ENCODE measurements at places on chromosomes 13 and 19.

DNA sequence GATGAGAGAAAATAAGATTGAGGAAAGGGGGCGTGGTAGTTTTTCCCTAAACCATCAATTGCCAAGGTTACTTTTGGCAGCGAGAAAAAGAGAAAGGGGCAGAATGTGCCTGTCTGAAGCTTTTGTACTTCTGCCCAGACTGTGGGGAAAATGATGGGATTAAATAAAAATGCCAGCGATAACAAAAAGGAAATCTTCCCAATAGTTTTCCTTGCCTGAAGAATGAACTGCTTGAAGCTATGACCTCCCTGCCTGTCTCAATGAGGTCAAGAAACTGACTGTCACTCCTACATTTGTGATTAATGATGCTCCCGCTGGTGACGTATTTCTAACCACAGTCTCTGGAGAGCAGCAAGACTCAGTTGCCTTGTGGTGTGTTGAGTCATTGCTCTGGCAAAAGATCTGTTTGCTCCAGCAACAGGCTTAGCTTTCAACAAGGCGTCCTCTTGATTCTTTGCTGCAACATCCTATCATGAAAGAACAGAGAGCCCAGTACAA, 1051.5 kb downstream of the DIAPH3 start:
- no peak for DNase-seq

- DNase-seq: no peak
These were observed at the start of gene HSD17B14 for GRCh38 chr19:48836089-48837017. TSS of gene HSD17B14 (minus strand) at chr19:48836491. CDS start at chr19:48836411, 80 bp downstream.

GRCh38 chr13:97834250-97834649, 119.2 kb upstream of the IPO5 start:
- no peak for DNase-seq

DNA sequence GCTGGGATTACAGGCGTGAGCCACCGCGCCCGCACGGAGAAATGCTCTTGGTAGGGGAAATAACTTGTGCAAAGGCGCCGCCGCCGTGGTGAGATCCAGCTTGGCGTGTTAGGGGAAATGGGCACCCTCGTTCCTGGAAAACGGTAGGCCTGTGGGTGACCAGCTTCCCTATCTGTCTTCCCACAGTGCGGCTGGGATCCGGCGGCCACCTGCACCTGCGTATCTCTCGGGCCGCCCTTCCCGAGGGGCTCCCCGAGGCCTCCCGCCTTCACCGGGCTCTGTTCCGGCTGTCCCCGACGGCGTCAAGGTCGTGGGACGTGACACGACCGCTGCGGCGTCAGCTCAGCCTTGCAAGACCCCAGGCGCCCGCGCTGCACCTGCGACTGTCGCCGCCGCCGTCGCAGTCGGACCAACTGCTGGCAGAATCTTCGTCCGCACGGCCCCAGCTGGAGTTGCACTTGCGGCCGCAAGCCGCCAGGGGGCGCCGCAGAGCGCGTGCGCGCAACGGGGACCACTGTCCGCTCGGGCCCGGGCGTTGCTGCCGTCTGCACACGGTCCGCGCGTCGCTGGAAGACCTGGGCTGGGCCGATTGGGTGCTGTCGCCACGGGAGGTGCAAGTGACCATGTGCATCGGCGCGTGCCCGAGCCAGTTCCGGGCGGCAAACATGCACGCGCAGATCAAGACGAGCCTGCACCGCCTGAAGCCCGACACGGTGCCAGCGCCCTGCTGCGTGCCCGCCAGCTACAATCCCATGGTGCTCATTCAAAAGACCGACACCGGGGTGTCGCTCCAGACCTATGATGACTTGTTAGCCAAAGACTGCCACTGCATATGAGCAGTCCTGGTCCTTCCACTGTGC, 2.4 kb downstream of the GDF15 start:
- peak; percentile 78 for DNase-seq

- no peak for DNase-seq
These were observed 20.6 kb upstream of the CABP5 start for GRCh38 chr19:48064509-48064908.

- no peak for DNase-seq
These were observed 1.1 kb downstream of the CNOT3 start for GRCh38 chr19:54138489-54139256.

GRCh38 chr13:80341756-80342370, 937 bp upstream of the SPRY2 start:
- no peak for DNase-seq

- no peak for DNase-seq
These were observed 2.3 kb downstream of the TGFBR3L start for GRCh38 chr19:7916955-7917266.
